ENCODE measurements at places on chromosomes 1 and 21.

GRCh38 chr1:161085165-161085564 lies 4.2 kb downstream of the NECTIN4 start:
- no peak for DNase-seq

GRCh38 chr21:43467785-43468184 lies 40.9 kb upstream of the SIK1 start:
- DNase-seq: no peak

DNA sequence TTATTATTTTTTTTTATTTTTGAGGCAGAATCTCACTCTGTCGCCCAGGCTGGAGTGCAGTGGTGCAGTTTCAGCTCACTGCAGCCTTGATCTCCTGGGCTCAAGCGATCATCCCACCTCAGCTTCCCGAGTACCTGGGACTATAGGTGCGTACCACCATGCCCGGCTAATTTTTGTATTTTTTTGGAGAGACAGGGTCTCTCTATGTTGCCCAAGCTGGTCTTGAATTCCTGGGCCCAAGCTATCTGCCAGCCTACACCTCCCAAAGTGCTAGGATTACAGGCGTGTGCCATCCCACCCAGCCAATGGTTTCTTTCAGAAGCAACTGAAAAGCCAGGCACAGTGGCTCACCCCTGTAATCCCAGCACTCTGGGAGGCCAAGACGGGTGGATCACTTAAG lies 2.3 kb downstream of the KRTCAP2 start:
- no peak for DNase-seq

GRCh38 chr1:208105756-208106155 lies 138.4 kb downstream of the PLXNA2 start:
- no peak for DNase-seq

DNA sequence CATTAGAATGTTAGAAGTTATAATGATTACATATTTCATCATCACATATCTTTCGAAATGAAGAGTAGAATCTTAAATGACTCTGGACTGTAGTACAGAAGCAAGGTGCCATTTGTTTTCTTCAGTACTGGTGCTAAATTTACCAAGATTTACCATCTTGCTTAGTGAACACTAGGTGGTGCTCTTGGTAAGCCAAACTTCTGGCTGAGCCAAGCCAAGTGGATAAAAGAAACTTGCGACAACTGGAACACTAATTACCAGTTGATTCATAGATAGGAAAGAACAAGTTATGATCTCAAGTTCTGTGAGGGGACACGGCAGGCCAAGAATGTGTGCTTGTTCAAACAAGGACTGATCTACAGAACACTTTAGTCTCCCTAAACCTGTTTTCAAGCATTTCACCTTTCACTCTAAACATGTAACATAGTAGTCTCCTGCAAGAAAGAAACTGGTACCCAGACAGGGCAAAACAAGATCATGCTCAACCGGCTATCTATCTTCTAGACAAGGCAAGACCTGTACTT lies 19.8 kb downstream of the SPRTN start:
- no peak for DNase-seq

GRCh38 chr1:79052829-79053449 lies 46.4 kb upstream of the ADGRL4 start:
- DNase-seq: no peak

- DNase-seq: no peak
Observed at GRCh38 chr1:54105736-54106269, 47.0 kb downstream of the CDCP2 start.

DNA sequence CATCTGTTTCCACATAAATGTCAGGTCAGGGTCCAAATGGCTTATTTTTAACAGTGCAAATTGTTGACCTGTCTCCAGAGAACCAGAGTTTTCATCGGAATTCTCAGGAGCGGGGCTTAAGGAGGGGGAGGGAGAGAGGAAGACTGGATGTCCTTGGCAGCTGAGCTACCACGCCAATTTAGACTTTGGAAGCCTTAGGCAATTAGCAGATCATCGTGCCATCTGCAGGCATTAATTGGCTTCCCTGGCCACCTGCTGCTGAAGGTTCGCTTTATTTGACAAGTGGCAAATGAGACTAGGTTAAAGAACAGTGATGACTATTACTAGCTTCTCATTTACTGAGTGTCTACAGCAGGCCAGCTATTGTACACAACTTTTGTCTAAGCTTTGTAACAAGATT lies 43.7 kb downstream of the HLX start:
- DNase-seq: no peak

DNA sequence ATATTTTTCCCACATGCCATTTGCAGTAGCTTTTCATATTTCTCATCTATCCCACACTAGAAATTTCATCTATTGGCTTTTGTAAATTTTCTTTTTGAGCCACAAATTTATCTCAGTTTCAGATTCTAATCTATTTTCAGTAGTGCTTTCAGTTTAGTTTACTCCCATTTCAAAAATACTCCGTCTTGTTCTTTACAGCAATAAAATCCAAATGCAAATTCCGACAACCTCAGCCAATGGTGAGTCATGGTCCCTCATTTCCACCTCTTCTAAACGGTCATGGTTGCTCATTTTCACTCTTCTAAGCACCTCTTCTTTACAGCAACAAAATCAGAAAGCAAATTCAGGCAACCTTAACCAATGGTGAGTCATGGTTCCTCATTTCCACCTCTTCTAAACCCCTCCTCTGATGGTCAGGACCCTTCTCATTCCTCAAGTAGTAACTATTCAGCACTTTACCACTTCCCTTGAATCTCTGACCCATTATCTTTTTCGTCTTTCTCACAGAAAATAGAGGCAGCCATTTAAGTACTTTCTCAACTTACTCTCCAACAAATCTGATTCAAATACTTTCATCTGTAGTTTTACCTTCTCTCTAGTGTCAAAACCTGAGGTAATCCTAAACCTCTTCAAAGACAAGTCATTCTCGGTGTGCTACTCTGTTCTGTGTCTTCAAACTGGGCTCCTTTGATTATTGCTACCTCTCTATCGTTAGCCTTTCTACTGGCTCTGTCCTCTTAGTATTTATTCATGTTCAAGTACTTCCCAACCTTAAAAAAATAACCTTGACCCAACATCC lies 34.4 kb downstream of the C21orf91 start:
- DNase-seq: no peak

- DNase-seq: no peak
Observed at GRCh38 chr1:71522721-71523120, 441.9 kb upstream of the ZRANB2 start.

GRCh38 chr1:25575191-25575590 lies 31.8 kb downstream of the LDLRAP1 start:
- no peak for DNase-seq

DNA sequence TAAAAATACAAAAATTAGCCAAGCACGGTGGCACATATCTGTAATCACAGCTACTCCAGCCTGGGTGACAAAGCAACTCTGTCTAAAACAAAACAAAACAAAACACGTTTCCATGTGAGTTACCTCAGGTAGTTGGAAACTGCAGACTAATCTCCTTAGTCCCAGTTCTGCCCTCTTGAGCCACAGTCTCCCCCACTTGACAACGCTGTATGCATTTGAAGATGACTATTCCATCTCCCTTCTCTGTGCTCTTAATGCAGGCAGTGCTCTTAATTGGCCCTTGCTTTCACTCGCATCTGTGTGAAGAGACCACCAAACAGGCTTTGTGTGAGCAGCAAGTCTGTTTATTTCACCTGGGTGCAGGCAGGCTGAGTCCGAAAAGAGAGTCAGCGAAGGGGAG lies 19.6 kb upstream of the DHCR24 start:
- no peak for DNase-seq

- no peak for DNase-seq
Observed at GRCh38 chr21:16134134-16134533, 404.4 kb downstream of the USP25 start.

- DNase-seq: no peak
Observed at GRCh38 chr1:42841010-42841409, 5.4 kb upstream of the ZNF691 start.

All from stimulated activated CD4-positive, alpha-beta T cell treated with anti-CD3 and anti-CD28 coated beads, TNF-alpha, amount 100 ng/mL, for 24 hours (primary cell).